ENCODE measurements at places on chromosomes 6 and 20.
A peak's percentile ranks its signal among the peaks of the same experiment; 100 is the strongest.

DNA sequence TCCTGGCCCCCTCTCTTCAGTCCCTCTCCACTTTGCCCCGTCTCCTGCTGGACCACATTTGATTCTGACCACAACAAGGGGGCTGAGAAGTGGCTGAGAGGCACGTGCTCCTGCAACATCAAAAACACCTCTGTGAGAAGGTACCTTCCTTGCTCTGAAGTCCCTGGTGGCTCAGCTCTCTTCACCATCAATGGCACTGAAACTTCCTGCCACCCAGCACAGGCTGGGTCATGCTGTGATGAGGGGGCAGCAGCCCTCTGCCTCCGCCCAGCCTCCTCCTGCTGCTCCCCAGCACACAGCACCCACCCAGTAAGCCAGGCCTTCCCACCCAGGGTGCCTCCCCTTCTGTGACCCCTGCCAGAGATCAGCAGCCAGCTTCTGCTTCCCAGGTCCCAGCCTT is 10.3 kb downstream of the ZMYND8 start:
- DNase-seq: no peak

DNA sequence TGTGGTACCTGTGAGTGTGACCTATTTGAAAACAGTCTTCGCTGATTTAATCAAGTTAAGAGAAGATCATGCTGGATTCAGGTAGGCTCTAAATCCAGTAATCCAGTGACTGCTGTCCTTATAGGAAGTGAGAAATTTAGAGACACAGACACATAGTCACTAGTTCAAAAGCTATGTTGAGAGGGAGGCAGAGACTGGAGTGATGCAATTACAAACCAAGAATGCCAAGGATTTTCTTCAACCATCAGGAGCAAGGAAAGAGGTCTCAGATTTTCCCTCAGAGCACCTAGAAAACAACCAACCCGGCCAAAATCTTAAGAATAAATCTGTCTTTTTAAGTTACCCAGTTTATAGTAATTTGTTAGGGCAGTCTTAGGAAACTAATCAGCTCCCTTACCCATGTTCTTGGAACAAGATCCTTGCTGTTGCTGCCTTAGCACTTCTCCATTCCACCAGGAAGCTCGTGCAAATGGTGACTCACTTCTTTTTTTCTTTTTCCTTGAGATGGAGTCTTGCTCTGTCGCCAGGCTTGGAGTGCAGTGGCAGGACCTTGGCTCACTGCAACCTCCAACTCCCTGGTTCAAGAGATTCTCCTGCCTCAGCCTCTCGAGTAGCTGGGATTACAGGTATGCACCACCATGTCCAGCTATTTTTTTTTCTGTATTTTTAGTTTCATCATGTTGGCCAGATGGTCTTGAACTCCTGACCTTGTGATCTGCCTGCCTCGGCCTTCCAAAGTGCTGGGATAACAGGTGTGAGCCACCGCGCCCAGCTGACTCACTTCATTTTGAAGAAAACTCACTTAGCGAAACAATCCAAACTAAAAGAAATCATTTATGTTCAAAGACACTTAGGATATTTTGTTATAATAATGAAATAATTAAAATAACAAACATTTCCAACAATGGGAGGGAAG is 34.4 kb upstream of the ZNF184 start:
- DNase-seq: no peak

- DNase-seq: peak; percentile 69
These were observed 151.3 kb downstream of the SLC16A10 start for GRCh38 chr6:111238464-111239119.

DNA sequence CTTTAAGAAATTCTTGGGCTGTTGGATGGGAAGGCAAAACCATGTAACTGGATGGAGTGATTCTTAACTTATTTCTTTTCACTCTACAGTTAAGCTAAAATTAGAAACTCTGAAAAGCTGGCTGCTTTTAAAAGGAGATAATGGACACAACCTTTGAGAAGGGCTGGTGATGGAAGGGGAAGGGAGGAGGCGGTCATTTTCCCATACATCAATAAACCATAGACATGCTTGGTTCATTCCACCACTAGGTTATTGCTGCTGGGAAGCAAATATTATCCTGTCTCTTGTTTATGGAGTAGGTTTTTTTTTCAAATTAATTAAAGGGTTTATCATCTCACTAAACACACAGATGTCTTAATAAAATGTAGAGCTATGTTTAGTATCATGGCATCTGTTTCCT is 76.2 kb downstream of the PLCB1 start:
- DNase-seq: no peak

GRCh38 chr6:22766979-22767378 is 197.6 kb downstream of the HDGFL1 start:
- no peak for DNase-seq

DNA sequence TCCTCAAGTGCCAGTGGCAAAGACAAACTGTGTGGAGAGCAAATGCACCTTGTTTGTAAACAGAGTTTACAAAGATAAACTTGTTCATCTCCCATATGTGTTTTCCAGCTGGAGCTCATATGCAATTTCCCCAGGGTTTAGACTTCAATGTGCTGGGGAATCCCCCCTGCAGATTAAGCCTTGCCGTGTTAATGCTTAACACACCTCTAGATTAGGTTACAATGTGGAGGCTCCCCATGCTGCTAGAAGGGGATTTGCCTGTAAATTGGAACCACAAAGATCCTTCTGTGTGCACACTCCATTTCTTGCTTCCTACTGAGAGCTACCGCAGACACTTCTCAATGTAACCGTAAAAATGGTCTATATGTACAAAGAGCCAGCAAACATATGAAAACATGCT is 263.1 kb downstream of the TBX18 start:
- DNase-seq: no peak

GRCh38 chr6:94272327-94272726 is 853.0 kb upstream of the EPHA7 start:
- no peak for DNase-seq

DNA sequence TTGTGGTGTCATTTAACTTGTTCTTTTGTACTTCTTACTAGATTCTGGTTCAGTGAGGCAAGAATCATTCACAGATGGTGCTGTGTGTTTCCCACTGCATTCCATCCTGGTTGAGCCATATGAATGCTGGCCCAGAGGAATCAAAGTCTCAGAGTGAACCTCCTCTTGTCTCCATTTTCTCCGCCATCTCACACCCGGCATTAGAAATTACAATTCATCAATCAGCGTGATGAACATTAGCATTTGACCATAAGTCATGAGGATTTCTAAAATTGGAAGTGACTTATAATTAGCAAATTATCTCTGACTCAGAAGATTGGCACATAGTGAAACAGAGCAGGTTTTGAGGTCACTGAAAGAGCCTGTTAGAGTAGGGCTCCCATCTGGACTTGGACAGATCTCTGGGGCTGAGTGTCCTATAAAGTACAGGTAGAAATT is 25.2 kb downstream of the TNFAIP3 start:
- peak; percentile 69 for DNase-seq

DNA sequence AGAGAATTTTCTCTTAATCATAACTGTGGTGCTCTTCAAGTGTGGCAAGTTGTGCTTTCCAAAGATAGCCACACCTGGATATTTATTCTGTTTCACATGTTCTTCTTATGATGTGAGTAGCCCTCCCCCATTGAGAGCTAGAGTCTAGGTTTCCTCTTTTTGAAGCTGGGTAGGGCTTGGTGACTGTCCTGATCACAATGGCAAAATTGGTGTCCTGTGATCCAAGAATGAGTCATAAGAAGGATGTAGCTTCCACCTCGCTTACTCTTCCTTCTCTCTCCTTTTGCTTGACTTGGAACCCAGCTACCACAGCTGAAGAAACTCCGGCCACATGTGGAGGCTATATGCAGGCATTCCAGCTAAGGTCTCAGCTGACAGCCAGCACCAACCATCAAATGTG is 7.4 kb upstream of the IGF2R start:
- peak; percentile 66 for DNase-seq

DNA sequence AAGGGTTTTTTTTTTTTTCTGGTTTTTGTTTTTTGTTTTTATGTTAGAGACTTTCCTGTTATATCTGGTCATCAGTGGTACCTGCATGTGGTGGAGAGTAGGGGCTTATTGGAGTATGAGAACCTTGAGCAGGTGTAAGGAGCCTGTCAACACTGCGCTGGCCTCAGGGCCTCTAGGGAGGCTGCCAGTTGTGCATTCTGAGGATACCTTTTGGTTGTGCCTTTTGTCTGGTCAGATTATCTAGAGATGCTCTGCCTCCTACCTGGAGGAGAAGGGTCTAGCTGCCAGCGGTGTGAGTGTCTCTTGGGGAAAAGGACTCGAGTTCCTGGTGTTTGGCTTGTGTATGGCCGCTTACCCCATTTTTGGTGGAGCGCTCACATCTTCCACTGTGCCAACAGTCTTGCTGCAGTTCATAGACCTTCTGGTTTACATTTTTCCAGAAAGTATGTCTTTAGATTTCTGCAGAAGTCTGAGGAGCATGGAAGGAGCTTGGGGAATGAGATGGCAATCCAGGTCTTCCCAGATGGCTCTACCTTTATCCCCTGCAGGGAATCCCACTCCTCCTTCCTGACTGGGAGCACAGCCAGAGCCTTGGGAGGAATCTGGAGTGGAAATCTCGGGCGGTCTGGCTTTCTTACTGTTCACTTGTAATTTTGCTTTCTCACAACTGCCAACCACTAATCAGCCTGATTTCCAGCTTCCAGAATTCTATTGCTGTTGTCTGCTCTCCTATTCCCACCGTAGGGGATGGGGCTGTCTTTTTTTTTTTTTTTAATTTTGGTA is 49.9 kb downstream of the PTPN1 start:
- DNase-seq: no peak

GRCh38 chr6:54248319-54248718 is 59.9 kb upstream of the TINAG start:
- DNase-seq: no peak

DNA sequence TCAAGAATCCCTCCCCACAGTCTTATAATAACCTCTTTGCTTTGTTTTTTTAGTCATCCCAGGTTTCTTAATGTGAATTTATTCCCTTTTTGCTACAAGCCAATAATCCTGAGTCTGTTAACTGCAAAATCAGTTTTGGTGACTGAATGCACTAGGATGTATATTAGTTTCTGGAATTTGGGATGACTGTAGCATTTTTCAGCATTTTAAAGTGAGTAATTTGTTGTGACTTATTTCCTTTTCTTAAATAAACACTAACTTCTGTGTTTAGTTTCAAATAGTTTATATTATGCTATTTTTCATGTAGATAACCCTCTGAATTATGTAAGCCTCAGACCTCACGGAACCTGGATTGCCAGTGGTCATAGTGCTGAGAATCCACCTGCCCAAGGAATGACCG is 5.5 kb downstream of the CST1 start:
- DNase-seq: no peak

GRCh38 chr6:22024973-22025467 is 271.8 kb downstream of the PRL start:
- DNase-seq: no peak

DNA sequence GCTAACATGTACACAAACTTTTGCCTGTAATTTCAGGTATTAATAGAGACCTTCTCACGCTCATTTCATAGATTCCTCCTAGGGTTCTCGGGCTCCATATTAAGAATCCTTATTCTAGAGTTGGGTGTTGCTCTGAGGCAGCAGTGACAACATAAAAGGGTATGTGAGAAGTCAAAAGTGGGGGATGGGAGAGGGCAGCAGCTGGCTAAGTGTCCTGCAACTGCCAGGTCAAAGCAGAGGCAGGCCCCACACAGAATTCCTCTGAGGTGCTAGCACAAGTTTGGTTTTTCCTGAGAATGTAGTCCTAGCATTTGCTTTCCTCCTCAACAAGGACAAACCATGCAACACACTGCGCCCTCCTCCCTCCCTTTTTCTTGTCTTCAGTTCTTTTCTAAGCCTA is 4.6 kb downstream of the NSFL1C start:
- DNase-seq: no peak

- no peak for DNase-seq
These were observed 38.7 kb downstream of the TRAF3IP2 start for GRCh38 chr6:111566873-111567517.

DNA sequence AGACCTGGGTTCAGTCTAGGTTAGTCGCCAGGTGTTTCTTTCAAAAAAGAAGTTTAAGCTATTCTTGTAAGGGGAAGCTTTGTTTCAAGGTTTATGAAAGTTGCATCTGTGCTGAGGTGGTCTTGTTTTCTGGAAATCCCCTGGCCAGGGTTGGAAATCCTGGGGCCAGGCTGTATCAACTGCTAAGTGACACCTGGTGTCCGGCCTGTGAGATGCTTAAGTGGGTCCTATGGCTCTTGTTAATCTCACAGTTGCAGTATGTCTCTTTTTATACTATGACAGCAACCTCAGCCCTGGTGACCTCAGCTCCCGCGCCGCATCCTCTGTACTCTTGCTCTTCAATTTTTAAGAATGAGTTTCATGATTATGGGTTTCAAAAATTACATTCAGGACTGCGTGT is 72.0 kb downstream of the CHMP4B start:
- DNase-seq: no peak

DNA sequence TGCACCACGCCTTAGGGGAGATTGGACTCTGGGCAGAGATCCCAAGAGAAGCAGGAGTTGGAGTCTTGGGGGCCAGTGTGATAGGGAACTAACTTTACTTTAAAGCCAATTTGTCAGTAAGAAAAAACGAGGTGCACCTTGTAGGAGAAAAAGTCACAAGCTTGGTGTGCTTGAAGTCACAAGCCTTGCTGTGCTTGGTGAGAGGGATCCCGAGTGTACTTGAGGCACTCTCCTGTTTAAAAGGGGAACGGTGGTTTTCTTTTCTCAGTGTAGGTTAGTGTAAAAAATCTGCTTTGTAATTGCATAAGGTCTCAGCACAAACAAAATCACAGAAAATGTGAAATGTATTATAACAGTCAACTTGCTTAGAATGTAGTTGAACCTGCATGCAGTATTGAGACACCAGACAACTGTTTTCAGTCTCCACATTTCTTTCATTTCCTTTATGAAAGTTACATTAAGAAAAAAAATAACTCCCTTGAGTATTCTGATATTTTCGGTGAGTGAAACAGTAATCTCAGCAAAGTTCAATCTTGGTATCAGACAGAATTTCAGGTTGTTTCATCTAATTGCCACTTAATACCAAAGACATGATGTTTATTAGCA is 111.1 kb upstream of the DUSP22 start:
- DNase-seq: no peak

- no peak for DNase-seq
These were observed 90.0 kb upstream of the BEND3 start for GRCh38 chr6:107205058-107205998.

- DNase-seq: peak; percentile 96
These were observed 115.1 kb downstream of the QKI start for GRCh38 chr6:163529605-163530004.

- no peak for DNase-seq
These were observed 187.9 kb upstream of the GMDS start for GRCh38 chr6:2433266-2433665.

- no peak for DNase-seq
These were observed 27.2 kb upstream of the CNKSR3 start for GRCh38 chr6:154537511-154538325.

Data from EL (cell line).